ENCODE measurements at places on chromosomes 12 and 14. TPM values are rescaled to one million over a fixed set of nuclear protein-coding genes. Genes with fewer than 3 reads are reported as not detected.

GRCh38 chr14:73422515-73422914, 35.8 kb downstream of the NUMB start:
- DNase-seq, result no peak

DNA sequence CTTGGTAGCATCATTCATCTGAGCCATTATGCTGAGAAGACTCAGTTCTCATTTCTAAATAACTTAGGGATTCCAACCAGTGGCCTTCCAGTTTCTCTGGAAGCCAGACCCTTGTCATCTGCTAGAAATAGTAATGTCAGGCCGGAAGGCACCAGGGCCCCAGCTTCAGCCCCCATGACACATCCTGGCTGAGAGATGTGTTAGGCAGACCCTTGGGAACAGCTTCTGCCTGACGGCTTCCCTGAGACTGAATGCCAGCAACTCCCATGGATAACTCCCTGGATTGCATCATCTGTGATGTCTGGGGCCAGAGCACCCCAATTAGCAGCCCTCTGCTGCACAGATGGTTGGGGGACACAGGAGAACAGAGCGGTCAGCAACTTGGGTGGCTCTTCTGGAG, 583.5 kb upstream of the TBX3 start:
- no peak for DNase-seq

Gene LRFN5
- total RNA-seq, result 1.1 TPM

DNA sequence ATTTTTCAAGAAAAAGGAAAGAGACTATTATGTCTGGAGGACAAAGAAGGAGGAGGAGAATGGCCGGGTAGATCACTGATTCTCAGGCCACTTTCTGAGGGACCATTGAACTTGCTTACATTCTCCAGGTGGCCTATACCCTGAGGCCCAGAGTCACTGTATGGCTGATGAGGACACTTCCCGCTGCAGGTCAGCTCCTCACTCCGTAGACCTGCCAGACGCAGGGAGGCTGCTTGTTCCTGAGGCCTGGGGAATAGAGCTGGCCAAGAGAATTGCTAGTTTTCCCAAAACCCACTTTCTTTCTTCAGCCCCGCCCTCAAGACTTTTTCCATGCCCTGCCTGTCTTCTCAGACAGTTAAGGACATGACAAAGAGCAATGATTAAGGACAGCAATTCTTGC, 510.5 kb upstream of the TBX3 start:
- DNase-seq, result no peak

DNA sequence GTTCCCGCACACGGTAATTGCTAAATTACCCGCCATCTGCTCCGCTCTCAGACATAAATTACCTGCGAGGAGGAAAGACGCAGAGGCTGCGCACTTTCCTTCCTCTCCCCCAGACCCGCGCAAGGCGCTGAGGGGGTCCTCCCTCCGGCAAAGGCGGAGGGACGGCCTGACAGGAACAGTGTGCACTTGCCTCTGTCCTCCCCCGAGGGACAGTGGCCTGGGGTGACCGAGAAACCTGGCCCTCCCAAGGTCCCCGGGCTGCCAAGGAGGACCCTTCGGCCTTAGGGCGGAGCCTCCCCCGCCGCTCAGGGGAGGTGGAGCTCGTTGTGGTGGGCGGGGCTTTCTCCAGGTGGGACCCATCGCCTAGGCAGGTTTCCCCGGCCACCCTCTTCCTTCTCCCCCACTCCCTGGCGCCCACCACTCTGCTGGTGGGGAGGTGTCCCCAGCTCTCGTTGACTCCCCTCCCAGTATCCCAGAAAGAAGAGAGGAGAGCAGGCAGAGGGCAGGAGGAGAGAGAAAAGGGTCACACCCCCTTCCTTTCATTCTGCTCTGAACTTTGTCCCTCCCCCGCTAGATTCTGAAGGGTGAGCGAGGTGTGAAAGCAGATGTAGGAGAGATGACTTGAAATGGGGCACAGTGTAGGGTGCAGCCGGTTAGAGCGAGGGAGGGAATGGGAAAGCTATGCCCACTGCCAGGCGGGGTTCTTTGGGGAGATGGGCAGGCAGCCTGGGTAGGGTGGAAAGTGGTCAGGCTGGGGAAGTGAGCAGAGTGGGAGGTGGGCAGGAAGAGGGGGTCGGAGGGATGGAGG, 11.4 kb upstream of the CALCOCO1 start:
- DNase-seq, result peak; percentile 48

GRCh38 chr14:95250140-95250769, 69.5 kb downstream of the CLMN start:
- no peak for DNase-seq

Gene HNF1A
- not detected for total RNA-seq

- no peak for DNase-seq
Observed at GRCh38 chr14:91501951-91502930, 7.9 kb downstream of the PPP4R3A start.

DNA sequence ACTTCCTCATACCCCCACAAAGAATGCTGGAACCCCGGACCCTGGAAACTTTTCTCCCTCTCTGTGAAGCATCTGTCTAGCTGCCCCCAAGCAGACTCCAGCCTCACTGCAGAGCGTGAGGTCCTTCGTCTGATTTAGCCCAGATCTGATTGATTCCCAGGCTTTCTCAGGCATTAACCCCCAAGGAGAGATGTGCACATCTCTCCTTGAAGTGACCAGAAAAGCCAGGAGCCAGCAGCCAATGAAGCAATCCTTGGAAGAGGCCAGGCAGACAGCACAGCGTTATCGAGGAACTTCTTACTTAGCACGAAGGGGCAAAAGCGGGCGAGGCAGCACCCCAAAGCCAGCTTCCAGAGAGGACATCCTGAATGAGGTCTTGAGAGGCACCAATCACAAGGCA, 100.7 kb downstream of the ZFP36L1 start:
- DNase-seq, result no peak

DNA sequence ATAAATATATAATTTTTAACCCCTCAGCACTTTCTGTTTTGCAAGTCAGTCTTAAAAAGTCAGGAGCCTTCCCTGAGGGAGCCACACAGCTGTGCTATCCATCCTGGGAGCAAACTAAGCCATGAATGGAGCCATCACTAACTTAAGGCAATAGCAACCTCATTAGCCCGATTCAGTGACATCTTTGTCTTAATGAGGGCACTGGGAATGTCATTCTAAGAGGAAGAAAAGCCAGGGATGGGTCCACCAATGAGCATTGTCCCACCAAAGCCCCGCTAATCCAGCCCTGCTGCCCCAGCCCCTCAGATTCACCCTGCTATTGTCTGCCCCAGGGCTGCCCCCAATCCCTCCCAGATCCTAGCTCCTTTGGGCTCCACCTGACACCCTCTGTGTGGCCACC, 19.5 kb downstream of the GSC start:
- DNase-seq, result no peak

DNA sequence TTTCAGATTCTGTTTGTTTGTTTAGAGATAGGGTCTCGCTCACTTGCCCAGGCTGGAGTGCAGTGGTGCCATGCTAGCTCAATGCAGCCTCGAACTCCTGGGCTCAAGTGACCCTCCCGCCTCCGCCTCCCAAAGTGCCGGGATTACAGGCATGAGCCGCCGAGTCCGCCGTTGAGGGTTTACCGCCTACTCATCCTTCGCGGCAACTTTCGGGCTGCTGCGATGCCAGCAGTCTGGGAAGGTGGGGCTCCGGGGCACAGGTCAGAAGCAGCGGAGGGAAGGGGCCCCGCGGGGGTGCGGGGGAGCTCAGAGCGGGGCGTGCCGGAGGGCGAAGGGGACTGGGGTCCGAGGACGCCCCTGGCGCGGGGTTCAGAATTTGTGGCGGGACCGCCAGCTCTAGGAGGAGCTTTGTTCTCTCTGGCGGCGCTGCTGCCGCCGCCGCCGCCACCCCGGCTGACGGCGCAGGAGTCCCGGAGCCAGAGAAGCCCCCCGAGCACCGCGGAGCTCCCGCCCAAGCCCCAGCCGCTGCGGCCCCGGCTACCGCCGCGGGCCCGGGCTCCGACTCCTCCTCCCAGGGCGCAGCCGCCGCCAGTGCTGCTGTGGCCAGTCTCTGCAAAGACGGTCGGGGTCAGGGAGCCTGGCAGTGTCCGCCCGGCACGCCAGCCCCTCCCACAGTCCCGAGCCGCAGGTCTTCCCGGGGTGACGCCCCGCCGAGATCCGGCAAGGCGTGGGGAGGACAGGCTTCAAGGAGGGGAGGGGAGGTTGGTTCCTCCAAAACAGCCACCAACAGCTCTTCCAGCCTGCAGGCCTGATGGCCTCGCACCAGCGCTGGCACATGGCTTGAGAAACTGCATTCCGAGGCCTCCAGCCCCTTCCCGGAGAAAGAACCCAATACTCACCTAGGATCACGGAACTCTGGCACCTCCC, 10.9 kb upstream of the KRT77 start:
- DNase-seq, result peak; percentile 15

DNA sequence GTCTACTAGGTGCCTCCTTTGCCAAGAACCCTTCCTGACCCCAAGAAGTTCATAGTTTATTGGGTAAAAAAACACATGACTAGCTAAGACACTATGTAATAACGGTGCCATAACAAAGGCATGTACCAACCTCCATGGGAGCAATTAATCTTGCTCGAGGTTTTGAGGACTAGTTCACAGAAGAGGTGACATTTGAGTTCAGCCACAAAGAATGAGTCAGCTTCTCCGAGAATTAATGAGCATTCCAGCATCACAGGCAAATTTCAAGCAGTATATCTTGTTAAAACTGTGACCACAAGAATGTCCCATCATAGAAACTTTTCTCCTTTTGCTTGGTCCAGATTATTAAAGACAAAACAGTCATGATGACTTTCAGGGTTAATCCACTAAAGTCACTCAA, 113.0 kb upstream of the RAP1B start:
- DNase-seq, result no peak

- peak; percentile 79 for DNase-seq
Observed at GRCh38 chr14:106372870-106373652, 846.7 kb downstream of the TMEM121 start.

GRCh38 chr12:93626160-93626559, 51.0 kb upstream of the CRADD start:
- no peak for DNase-seq

Gene ANO2
- total RNA-seq, result not detected

- no peak for DNase-seq
Observed at GRCh38 chr14:74533576-74533975, 40.0 kb downstream of the ISCA2 start.

DNA sequence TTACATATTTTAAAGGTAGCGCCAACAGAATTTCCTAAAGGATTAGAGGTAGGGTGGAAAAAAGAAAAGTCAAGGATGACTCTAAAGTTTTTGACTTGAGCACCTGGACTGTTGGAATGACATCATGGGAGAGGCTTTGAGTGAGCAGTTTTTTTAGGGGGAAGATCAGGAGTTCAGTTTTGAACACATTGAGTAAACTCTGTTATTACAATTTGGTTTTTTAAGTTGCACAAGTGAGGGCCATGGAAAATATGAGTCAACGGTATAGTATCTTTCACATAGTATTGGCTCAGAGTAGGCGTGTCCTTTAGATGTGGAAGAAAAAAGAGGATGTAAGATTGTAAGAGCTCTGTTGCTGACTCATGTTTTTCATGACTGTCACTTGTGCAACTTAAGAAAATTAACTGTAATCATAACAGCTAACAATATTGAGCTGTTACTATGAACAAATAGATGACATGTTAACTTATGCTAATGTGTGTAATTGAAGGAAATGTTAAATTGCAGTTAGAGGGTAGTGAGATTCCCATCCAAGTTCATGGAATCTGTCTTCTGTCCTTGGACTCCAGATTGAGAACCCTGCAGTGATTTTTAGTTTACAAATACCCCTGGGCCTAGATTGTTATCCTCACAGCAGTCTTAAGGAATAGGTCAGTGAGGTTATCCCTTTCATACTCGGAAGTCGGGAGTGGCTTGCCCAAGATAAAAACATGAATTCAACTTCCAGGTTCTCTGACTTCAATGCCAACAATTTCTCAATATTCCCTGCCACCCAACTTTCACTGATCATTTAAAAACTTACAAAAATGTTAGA, 48.2 kb upstream of the ATP2B1 start:
- no peak for DNase-seq

DNA sequence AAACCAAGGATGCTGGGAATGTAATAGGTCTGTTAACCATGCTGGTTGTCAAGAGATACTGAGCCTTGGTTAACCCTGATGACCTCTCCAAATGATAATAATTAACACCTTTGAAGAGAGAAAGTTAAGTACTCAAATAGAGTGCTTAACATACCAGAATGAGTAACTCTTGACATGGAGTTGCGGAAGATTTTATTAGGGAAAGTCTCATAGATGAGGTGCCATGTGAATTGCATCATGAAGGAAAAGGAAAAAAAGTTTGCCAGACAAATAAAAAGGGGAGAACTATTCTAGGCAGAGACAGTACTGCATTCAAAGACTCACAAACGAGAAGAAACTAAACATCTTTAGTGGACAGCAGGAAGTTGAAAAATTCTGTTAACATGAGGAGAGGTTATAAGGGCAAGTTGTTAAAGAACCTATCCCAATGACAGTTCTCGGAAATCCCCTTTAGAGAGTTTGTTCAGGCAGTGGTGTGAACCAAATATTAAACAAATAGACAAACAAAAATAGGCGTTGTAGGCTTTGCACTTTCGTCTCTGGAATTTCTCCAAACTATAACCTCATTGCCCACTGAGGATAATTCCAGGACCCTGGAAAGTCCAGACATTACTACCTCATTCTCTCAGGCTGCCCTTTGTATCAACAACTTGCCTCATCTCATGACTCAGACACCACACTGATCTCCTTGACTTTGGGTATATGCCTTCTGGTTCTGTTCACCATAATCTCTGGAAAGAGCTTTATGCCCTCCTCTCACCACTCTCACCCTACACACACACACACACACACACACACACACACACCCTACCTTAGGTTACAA, 435.0 kb downstream of the GXYLT1 start:
- DNase-seq, result no peak

DNA sequence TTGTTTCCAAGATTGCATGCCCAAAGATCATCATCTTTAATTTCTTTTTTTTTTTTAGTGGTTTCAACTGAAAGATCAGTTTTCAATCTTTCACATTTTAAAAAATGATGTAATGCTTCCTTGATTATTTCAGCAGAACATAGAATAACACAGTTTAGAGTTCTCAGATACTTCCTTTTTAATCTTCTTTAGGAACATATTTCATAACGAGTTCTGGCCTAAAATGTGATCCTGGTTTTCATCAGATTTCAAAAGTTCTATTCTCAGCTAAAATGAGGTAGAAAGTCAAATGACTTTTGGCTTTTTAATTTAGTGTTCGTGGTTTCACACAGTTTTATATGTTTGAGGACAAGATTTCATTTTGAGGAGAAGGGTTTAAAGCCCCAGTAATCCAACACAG, 40.0 kb upstream of the NR1H4 start:
- DNase-seq, result no peak

Gene P2RX2
- not detected for total RNA-seq

DNA sequence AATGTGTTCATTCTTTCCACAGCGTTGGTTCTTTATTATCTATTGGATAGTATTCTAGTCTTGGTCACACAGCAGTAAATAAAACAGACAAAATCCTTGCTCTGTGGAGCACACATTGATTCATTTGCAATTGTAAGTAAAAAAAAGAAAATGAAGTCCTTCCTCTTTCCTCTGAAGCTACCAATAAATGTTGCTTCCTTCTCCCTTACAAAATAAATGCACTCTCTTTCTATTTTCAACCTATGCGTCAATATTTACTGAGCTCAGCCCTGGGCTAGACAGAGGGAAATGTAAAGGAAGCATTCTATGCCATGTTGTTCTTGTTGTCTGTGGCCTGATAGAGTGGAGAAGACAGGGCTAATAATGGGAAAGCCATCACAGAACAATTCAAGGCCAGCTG, 2.9 kb downstream of the ABHD12B start:
- no peak for DNase-seq
